ENCODE measurements at places on chromosomes 5 and 9.

- no peak for DNase-seq
Measured at GRCh38 chr5:133371371-133372155, 240.8 kb downstream of the FSTL4 start.

DNA sequence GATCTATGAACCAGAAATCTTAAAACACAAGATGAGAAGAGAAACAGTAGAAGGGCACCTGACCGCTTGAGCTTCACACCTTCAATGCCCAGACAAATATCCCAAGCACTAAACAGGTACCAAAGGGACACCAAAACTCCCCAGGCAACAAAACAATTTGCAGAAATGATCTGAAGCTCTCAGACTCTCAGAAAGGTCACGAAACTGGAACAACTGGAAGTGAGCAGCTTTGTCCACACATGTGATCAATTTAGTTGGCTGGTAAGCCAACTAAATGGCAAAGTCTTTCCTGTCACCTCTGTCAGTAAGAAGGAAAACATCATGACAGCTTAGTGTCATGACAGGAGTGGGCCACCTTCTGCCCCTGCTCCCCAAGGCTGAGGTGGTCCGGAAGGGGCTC, 4.1 kb downstream of the IPPK start:
- no peak for DNase-seq

GRCh38 chr5:17192191-17192590, 25.2 kb upstream of the BASP1 start:
- no peak for DNase-seq

GRCh38 chr9:87685871-87686519, 39.9 kb upstream of the CTSL start:
- DNase-seq: no peak

GRCh38 chr5:179836225-179837019, 15.7 kb downstream of the SQSTM1 start:
- DNase-seq: no peak

Data from AG09309 (cell line).